CD8-positive, alpha-beta memory T cell (primary cell): ENCODE measurements at places on chromosomes 13 and 19. TPM values are rescaled to one million over a fixed set of nuclear protein-coding genes. Genes with fewer than 3 reads are reported as not detected.

DNA sequence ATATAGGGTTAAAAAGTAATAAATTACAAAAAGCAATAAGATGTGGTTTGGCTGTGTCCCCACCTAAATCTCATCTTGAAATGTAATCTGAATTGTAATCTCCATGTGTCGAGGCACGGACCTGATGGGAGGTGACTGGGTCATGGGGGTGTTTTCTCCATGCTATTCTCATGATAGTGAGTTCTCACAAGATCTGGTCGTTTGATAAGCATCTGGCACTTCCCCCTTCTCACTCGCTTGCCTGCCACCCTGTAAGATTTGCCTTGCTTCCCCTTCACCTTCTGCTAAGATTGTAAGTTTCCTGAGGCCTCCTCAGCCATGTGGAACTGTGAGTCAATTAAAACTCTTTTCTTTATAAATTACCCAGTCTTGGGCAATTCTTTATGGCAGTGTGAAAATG lies 577.4 kb downstream of the TBC1D4 start:
- DNase-seq: no peak
- no peaks in the 10 kb centered on the region for H3K27me3 ChIP-seq
- H3K4me3 ChIP-seq: no peak overlapping the region

The SYNE4 gene
- total RNA-seq: 1.9 TPM

The PSG6 gene
- total RNA-seq: not detected

The NLRP4 gene
- total RNA-seq: not detected

DNA sequence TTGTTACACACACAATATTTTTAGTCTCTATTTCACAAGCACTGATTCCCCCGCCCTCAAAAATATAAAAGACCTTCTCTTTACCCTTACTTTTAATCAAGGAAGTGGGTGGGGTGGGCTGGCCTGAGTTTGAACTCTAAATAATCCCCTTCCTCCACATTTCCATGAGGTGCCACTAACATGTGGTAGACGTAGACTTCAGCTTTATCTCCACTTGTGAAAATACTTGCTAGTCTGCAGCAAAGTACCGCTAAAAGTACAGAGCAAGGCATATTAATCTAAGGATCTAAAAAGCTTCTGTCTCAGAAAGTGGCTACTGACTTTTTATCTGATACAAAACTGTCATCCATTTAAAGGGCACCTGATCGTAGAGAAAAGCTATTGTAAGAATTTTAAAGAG lies 739.6 kb upstream of the SLC10A2 start:
- no peaks in the 10 kb centered on the region for H3K4me1 ChIP-seq
- no peak overlapping the region for H3K4me3 ChIP-seq
- H3K27me3 ChIP-seq: no peaks in the 10 kb centered on the region
- no peak overlapping the region for H3K27ac ChIP-seq
- H3K36me3 ChIP-seq: no peaks in the 10 kb centered on the region

The IZUMO4 gene
- total RNA-seq: 9.7 TPM

DNA sequence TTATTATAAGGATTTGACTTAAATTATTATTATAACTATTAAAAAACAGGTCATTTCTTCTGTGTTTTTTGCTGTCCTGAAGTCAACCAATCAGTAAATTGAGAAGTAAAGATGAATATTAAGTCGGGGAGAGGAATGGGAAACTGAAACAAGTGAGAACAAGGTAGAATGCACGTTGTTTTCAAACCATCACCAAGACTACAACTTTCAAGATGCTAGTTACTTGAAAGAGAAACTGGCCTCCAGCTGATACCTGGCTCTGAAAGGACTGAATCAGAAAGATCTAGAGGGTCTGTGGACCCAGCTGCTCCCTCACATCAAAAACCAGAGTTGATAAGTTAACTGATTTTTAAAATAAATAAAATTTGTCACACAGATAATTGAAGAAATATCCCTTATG lies 1301.5 kb upstream of the ATXN8OS start:
- H3K27ac ChIP-seq: no peak overlapping the region
- H3K36me3 ChIP-seq: no peaks in the 10 kb centered on the region
- no peak overlapping the region for H3K4me3 ChIP-seq
- DNase-seq: no peak
- no peaks in the 10 kb centered on the region for H3K4me1 ChIP-seq

DNA sequence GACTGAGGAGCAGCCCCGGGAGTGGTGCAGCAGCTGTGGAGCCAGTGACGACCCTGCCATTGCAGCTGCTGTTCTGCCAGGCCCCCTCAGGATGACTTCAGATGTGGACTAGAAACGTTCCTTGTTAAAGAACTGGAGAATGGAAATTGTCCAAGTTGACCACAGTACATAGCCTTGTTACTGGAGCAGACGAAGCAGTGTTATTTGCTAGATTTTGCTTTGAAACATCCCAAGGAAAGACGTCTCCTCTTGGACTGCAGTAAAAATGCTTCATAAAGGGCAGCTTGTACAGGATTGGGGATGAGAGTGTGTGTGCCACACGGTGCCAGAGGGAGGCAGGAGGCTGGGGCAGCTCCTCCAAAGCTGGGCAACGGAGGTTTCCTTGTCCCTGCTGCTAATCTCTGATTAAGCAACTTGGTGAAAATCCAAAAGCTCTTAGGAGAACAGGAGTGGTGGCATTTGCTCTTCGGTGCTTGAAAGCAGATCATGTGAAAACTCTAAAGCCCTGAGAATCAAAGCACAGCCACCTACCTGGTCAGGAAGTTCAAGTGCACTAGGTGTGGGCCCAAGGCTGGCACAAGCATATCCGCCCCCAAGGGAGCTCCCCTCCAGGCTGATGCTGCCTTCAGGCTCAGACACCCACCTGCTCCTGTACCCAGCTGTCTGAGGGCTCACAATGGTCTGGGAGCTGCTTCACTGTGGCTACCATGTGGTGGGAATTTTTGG lies 34.5 kb downstream of the SHISA2 start:
- H3K4me3 ChIP-seq: no peak overlapping the region
- no peaks in the 10 kb centered on the region for H3K27me3 ChIP-seq
- no peaks in the 10 kb centered on the region for H3K36me3 ChIP-seq
- peaks cover 15% of the 10 kb centered on the region for H3K4me1 ChIP-seq
- DNase-seq: no peak
